ENCODE measurements at places on chromosomes 16 and 17. TPM values are rescaled to one million over a fixed set of nuclear protein-coding genes. Genes with fewer than 3 reads are reported as not detected.

PDF gene
- 30.8 TPM for polyA plus RNA-seq

- no peak for DNase-seq
Observed at GRCh38 chr17:61856035-61856434, 7.3 kb downstream of the BRIP1 start.

GRCh38 chr17:14622615-14623101, 321.8 kb downstream of the HS3ST3B1 start:
- DNase-seq = peak; percentile 93

GRCh38 chr16:64364894-64365293, 757.0 kb downstream of the CDH11 start:
- DNase-seq = no peak

SYNGR3 gene
- polyA plus RNA-seq = 4.6 TPM

Data from kidney (tissue), 22 donors.